ENCODE measurements at places on chromosomes 4 and X.

DNA sequence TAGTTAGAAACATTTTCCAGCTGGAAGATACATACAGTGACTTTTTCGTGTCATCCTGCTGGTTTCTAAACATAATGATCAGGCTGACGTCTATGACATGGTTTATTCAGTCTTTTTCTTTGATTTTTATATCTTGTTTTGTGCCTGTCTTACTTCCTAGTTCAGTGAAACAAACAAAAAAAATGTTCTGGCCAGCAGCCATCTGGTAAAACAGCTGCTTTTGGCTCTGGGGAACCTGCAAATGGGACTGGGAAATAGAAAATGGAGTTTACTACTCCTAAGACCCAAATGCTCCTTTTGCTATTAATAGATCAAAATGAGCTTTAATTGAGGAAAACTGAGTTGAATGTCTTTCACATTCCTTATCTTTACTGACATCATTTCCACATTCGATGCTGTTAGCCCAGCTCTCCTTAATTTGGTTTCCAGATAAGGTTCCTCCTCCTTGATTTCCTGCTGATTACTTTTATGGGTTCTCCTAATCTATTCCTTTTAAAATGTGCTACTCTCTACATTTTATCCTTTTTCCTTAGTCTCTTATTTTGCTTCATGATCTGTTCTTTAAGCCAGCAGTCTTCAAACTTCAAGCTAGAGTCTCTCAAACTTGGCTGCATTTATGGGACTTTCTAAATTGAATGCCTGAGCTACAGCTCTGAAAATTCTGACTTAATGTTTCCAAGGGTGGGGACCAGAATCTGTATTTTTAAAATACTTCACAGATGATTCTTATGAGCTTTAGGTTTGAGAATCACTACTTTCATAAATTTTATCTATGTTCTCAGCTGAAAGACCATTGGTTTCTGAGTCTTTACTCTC, 499.5 kb downstream of the ANKRD50 start:
- no peak for DNase-seq

- no peak for DNase-seq
These were observed 936 bp downstream of the TMEM144 start for GRCh38 chr4:158211222-158211621.

DNA sequence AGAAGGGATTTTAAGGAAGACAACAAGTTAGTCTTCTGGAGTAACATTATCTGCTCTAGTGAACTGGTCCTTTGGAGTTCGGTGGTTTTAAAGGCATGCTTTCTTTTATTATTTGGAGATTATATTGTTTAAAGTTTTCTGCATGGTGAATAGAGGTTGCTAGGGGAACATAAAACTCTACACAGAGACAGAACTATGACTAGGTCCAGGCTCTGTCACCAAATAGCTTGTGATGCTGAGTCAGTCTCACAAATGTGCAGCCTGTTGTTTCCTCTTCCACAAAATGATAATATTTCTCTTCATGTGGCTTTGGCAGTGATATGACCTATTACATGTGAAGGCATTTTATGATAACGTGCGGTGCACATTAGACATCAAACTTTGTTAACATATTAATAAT, 132.6 kb downstream of the PACRGL start:
- no peak for DNase-seq

GRCh38 chr4:184122631-184123408, 94.9 kb downstream of the ENPP6 start:
- DNase-seq = no peak

GRCh38 chr4:37002625-37003024, 241.9 kb upstream of the NWD2 start:
- no peak for DNase-seq

DNA sequence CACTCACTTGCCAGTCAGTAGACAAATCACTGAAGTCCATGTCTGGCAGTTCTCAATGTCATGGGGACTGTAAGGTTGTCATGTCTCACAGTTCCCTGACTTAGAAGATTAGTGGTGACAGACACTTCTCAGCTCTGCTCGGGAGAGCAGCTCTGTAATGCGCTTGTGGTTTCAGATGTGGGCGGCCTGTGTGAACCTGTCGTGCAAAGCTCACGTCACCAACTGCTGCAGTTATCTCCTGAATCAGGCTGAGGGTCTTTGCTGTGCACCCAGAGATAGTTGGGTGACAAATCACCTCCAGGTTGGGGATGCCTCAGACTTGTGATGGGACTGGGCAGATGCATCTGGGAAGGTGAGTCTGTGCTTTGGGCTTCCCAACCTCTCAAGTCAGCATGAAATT, at the start of gene IL9R:
Gene IL9R (plus strand): TSS at position 261 of the 400 bp plus-strand sequence. CDS start 64 bp downstream, at position 325.
- DNase-seq = peak; percentile 18

GRCh38 chrX:110322603-110323002, 4.7 kb upstream of the AMMECR1 start:
- DNase-seq = no peak

DNA sequence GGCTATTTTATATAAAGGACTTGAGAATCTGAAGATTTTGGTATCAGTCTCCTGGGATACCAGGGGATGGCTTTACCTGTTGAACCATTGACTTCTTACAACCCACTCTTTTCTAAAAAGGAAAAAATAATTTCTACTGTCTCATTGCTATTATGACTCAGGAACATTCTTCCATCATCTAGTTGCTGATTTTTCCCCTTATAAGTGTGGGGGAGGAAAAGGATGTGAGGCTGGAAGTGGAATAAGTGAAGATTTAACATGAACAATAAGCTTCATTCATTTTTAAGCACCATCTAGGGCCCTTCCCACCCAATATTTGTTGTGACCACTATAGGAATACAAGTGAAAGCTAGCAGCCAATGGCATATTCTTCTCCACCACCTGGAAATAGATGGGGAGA, 10.6 kb upstream of the MND1 start:
- no peak for DNase-seq

- DNase-seq = no peak
These were observed 223.5 kb upstream of the TRPC5 start for GRCh38 chrX:112306027-112306426.

GRCh38 chr4:66186095-66186494, 515.8 kb upstream of the EPHA5 start:
- DNase-seq = no peak

GRCh38 chrX:152901816-152902501, 4.1 kb downstream of the ZNF185 start:
- no peak for DNase-seq

DNA sequence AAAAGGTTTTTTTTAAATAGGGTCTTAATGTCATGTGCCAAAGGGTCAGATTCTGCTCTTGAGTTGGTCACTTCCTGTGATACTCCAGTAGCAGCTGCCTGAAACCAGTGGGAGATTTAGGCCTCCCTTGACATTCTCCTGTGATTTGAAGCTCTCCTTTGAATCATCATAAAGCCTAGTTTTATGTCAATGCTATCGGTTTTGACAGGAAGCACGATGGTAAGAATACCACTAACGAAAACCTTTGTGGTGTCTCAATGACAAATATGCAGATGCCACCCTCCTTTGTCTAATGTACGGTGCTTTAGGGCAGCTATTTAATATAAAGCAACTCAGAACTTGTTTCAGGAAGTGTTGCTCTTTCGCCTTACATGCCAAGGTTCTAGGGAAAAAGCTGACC, 44.2 kb downstream of the CCNI start:
- no peak for DNase-seq

- DNase-seq = no peak
These were observed 24.0 kb downstream of the HAND2 start for GRCh38 chr4:173505924-173506518.

DNA sequence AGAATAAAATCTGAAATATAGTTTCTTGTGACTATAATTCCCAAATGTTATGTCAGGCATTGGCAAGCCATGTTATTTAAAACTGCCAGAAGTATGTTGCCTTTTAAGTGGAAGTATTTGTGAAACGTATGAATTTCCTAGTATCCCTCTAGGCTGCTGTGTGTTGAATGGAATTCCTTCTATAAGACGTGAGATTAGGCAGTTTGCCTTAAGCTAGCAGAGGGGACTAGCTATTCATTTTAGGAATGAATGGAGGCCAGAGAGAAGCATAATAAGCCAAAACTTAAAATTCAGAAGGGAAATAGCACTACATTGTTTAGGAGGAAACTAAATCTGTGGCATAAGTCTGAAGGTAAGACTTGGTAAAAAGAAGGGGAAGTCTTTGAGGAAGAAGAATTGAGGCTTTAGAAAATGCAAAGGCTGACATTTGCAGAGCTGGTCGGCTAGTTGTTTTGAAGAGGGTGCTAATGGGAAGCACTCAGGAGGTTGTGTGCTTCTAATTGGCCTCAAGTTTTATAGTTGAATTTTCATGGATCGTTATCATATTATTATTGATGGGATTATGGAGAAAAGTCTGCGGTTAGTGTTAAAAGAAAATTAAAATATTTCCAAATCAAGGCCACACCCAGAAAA, 57.1 kb downstream of the TMEM131L start:
- no peak for DNase-seq

- no peak for DNase-seq
These were observed 1655.5 kb upstream of the AGA start for GRCh38 chr4:179097741-179098140.

- DNase-seq = no peak
These were observed 119.8 kb downstream of the SPOCK3 start for GRCh38 chr4:167114416-167114971.

DNA sequence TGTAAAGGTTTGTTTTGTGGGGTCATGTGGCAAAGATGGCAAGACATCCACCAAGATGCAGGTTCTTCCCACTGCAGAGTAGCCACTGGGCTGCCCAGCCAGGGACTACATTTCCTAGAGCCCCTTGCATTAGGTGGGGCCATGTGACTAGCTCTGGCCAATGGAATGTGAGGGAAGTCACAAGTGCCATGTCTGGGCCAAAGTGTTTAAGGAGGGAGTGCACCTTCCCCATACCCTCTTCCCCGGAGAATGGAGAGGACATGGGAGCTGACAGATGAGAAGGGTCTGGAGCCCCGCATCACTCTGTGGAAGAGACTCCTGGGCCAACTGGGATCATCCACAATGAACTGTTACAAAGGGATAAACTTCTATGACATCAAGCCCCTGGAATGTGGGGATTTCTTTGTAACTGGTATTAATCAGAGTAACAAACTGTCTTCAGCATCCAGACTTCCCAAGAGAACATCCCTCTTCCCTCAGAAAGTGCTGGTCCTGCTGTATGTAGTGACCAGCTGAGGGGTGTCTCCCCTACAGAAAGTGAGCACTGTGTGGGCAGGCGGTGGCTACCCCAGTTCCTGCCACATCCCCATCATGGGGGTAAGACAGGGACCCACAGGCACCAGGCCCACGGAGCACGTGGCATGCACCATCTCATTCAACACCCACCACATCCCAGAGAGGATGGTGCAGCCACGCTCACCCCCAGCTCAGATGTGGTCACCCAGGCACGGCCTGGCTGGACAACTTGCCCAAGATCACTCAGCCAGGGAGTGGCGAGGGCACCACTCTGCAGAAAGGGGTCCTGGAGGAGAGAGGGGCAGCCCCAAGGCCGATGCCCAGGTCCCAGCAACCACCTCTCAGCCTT, 10.9 kb downstream of the PPP2R2C start:
- DNase-seq = no peak

GRCh38 chrX:119008110-119008744, 33.8 kb downstream of the LONRF3 start:
- DNase-seq = no peak

DNA sequence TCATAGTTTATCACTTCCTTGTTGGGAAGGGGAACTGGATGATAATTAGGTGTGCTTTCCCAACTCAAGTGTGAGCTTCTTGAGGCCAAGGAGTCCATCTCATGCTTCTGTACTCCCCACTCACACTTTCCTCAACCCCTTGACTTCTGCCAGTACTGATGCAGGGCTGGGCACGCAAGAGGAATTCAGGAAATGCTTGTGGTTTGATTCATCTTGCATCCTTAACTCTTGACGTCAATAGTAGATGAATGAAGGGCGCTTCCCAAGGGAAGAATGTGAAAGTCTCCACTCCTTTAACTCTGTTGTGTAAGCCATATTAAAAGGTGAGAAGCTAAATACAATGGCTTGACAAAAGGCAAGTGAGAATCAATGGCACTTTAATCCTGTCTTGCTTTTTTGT, 101.8 kb downstream of the AGTR2 start:
- no peak for DNase-seq

DNA sequence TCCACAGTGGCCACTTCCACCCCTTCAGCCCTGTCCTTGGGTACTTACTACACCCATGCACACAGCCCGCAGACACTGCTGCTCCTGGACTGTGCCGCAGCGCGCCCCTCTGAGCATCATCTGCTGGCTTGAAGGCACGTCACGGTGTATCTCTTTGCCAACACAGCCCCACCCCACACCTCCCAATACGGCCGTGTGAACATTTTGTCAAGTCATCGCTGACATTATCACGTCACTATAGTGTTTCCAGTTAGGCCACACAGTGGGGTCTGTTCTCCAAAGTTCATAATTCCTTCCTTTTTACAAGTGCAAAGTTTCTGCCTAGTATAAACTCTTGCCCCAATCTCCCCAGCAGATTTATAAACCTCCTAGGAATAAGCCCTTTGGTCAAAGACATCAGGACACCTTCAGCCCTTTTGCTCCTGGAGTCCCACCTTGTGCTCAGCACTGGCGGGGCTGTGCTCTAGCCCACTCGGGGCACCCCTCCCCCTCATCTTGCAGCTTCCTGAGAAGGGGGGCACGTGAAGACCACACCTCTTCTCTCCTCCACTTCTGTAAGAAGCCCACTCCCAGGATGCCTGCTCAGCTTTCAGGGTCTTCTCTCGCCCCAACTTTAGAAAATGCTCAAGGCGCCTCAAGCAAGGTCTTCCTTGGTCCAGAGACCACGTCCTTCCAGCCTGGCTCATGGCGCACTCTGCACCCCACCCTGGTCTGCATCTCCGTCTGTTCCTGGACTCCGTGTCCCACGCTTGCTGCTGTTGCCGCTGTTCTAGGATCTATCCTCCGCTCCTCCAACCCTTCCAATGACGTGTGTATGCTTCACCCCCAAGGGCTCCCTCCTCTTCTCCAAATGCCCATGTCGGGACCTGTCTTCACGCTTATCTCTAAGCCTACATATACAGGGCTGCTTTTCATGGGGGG, 7.2 kb downstream of the FAM53A start:
- DNase-seq = no peak

GRCh38 chr4:110533940-110534339, 58.0 kb downstream of the ENPEP start:
- no peak for DNase-seq

DNA sequence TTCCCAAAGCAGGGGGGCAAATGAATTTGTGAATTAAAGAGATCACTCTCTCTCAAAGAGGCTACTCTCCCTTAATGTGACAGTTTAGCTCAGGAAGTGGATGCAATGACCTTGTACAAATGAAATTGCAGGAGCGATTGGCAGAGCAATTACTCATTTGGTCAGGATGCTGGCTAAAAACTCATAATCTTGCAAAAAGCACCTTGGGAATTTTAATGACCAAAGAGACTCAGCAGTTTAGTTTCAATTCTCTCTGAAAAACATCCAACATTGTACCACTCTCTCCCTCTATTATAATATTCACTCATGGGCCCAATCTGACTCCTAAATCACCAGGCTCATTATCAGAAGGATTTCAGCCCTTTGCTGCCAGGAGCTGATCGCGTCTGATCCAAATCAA, 26.1 kb downstream of the PDGFC start:
- no peak for DNase-seq

GRCh38 chr4:174946246-174946645, 28.1 kb downstream of the ADAM29 start:
- DNase-seq = no peak
